Activated naive CD4-positive, alpha-beta T cell treated with anti-CD3 and anti-CD28 coated beads for 36 hours (primary cell): ENCODE measurements at places on chromosomes 7 and 10. TPM values are rescaled to one million over a fixed set of nuclear protein-coding genes. Genes with fewer than 3 reads are reported as not detected.

DNA sequence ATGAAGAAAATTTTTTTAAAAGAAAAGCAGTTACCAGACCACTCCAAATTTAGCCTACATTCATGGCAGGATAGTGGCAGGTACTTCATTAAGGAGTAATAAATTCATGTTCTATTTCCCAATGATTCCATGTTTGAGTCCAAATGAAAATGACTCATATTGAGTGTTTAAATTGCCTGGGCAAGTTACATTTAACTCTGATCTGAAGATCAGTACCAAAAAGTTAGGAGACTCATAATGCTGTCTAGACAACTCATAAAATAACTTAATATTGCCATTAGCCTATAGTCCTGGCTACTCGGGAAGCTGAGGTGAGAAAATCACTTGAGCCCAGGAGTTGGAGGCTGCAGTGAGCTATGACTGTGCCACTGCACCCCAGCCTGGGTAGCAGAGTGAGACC is 13.0 kb downstream of the BRAF start:
- H3K27ac ChIP-seq = no peak overlapping the region
- no peak for DNase-seq
- peaks cover 5% of the 10 kb centered on the region for H3K36me3 ChIP-seq
- no peaks in the 10 kb centered on the region for H3K27me3 ChIP-seq

DNA sequence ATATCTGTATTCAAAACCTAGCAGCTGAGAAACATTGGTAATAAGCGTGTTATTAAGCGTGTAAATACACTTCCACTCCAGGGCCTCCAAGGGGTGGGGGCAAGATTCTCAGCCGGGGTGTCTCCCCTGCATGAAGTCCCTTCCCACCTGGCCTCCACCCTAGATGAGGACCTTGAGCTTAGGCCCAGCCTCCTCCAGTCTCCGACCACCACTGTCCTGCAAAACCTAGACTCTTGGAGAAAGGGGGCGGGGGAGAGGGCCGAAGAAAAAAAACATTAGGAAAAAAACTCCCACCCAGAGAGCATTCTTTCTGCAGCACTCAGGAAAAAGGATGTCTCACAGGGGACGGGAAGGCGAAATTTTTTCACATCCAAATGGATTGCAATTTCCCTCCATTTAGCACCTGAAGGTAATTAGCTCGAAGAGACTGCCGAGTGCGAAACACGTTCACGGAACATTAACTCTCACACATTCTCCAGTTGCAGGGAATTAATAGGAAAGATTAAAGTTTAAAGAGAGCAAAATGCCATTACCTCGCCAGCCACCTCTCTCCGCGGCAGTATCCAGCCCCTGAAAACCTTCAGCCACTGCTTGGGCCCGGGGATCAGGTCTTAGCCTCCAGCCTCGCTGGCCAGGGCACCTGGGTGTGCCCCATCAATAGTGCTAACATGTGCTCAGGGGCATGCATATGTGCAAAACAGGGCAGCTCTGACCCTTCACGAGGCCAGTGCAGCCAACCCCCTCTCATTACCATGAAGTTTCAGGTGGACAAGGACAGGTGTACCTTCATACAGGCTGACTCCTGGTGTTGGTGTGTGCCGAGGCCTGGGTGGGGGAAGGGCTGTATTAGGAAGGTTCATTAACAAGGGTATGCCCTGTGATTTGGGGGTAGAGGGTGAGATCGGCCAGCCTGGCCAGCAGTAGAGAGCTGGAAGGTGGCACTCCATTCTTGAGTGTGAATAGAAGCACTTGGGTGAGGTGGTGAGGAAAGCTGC is 77.2 kb downstream of the HIF1AN start:
- H3K27me3 ChIP-seq = peaks cover 36% of the 10 kb centered on the region
- no peak overlapping the region for H3K4me3 ChIP-seq
- H3K4me1 ChIP-seq = no peaks in the 10 kb centered on the region
- no peak overlapping the region for H3K27ac ChIP-seq
- no peaks in the 10 kb centered on the region for H3K36me3 ChIP-seq
- no peak for DNase-seq

DNA sequence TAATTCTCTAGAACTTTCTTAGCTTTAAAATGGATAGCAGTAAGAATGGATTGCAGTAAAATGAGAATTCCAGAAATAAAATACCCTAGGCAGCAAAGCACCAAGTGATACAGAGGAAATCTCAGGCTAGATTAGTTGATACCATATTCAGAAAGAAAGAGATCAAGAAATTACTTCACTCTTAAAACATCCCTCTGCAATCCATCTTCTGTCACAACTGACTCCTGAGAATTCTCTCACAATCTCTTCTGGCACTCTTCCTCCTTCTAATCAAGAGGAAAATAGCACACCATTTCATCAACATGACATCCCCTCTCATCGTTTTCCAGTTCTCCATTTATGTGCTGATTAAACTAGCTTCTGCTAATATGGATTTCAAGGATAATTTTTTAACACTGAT is 42.2 kb upstream of the LAMB1 start:
- H3K27ac ChIP-seq = no peak overlapping the region
- peaks cover 2% of the 10 kb centered on the region for H3K27me3 ChIP-seq
- no peak for DNase-seq
- H3K4me1 ChIP-seq = peaks cover 2% of the 10 kb centered on the region

DNA sequence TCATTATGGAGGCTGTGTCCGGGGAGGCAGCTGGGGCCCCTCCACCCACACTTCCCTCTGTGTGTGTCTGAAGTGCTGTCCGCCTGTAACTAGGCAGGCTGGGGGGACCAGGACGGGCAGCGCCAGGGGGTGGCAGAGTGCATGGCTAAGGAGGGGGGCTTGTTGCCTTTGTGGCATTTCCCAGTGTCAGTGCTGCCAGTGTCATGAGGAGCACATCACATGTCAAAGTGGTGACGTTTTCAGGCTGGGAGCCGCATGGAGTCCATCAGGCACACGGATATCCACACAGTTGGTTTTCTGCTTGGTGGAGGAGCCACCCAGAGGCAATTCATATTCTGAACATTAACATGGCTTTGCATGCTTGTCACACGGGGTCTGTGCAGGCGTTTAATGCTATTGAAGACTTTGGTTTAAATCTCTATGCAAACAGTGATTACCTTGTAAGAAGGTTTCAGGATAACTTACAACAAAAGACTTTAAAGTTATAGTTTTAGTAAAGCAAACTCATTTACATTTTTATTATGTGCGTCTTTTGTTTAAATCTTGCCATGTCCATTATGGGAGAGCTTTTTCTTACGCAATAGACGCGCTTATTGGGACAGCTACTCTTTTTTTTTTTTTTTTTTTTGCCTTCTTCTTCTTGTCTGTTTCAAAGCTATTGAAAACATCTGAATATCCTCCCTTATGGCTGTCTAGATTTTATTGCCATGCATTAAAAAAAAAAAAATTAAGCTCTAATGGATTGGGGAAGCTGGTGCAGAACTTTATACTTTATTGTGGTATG is 52.9 kb downstream of the C10orf67 start:
- DNase-seq = no peak
- peaks cover 14% of the 10 kb centered on the region for H3K27me3 ChIP-seq

DNA sequence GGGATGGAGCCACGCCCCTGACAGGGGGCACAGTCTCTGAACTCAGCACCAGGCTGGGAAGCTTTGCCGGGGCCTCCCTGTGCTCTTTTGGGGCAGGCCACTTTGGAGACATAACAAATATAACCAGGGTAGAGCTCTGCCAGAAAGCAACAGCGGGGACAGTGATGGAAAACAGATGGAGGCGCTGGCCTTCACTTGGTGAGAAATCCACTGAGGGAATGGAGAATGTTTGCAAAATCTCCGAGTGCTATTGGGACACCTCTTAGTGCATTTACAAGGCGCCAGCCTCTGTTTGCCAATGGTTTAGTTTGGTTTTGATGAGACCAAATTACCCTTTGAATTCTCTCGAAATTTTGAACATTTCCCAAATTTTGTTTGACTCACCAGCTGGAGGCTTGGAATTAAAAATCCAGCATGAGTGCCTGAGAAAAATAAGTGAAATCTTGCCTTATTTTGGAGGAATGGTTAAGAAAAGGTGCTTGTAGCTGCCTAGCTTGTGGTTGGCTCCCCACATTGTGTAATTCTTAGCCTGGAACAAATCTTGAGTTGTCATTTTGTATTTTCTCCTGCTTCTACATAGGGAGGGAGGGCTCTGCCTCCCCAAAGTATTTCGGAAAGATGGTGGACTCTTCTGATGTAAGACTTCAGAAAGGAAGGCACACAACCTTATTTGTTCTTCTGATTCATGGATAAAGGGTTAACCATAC is 980.5 kb downstream of the LRMDA start:
- no peak overlapping the region for H3K4me3 ChIP-seq
- H3K27me3 ChIP-seq = no peaks in the 10 kb centered on the region
- no peak for DNase-seq
- H3K36me3 ChIP-seq = no peaks in the 10 kb centered on the region
- no peaks in the 10 kb centered on the region for H3K4me1 ChIP-seq

GRCh38 chr7:120774481-120774880 is 83.5 kb downstream of the TSPAN12 start:
- no peak overlapping the region for H3K4me3 ChIP-seq
- no peaks in the 10 kb centered on the region for H3K36me3 ChIP-seq
- no peak overlapping the region for H3K27ac ChIP-seq

- DNase-seq = no peak
- H3K4me3 ChIP-seq = no peak overlapping the region
- H3K4me1 ChIP-seq = no peaks in the 10 kb centered on the region
These were observed 55.7 kb upstream of the PTER start for GRCh38 chr10:16381083-16381482.

DNA sequence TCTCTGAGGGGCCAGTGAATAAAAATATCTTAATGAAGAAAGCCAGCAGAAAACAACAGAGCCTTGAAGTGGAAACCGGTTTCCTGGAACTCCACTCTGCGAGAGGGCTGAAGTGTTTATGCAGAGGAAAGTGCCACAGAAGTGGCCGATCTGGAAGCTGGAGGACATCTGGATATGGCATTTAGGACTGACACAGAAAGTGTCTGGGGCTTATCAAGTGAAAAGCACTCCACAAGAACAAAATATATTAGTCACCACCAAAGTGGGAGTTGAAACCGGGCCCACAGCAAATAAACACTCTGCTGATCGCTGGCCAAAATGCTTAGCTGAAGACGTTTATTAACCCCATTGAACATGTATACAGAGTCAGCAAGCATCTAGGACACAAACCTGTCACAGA is 7.8 kb downstream of the NOD1 start:
- no peaks in the 10 kb centered on the region for H3K27me3 ChIP-seq
- no peak for DNase-seq
- peaks cover 3% of the 10 kb centered on the region for H3K36me3 ChIP-seq
- H3K4me3 ChIP-seq = no peak overlapping the region
- H3K4me1 ChIP-seq = peaks cover 58% of the 10 kb centered on the region

DNA sequence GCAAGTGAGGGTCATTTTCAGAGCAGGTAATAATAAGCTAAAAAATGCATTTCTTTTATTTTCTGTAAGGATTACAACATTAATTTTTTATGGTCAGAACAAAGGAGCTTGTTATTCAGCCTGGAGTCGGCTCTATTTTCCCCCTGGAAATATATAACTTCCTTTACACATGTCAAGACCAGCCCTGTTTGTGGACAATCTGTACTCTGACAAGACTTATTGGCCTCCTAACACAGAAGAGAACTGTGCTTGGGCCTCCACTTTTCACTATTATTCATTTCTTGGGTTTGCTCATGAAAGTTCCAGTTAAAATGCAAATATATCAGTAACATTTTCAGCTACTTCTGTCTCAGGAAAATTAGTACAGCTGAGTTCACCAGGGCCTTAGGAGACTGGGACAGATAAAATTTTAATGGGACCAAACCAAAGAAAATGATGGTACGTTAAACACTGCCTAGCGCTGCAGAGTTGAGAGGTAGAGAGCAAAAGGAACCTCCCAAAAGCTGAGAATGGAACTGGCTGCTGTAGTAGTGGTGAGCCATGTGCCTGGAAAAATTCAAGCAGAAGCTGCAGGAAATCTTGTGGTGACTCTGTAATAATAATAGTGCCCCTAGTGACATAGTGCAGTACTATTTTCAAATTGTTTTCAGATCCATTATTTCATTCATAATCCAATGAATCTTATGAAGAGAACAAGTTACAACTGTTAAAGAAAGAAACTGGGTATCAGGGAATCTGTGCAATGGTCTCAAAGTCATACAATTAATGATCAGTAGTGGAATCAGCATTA is 227.2 kb upstream of the KIAA1217 start:
- no peak overlapping the region for H3K4me3 ChIP-seq
- no peaks in the 10 kb centered on the region for H3K4me1 ChIP-seq
- no peak overlapping the region for H3K27ac ChIP-seq
- DNase-seq = no peak
- H3K36me3 ChIP-seq = no peaks in the 10 kb centered on the region
- no peaks in the 10 kb centered on the region for H3K27me3 ChIP-seq

DNA sequence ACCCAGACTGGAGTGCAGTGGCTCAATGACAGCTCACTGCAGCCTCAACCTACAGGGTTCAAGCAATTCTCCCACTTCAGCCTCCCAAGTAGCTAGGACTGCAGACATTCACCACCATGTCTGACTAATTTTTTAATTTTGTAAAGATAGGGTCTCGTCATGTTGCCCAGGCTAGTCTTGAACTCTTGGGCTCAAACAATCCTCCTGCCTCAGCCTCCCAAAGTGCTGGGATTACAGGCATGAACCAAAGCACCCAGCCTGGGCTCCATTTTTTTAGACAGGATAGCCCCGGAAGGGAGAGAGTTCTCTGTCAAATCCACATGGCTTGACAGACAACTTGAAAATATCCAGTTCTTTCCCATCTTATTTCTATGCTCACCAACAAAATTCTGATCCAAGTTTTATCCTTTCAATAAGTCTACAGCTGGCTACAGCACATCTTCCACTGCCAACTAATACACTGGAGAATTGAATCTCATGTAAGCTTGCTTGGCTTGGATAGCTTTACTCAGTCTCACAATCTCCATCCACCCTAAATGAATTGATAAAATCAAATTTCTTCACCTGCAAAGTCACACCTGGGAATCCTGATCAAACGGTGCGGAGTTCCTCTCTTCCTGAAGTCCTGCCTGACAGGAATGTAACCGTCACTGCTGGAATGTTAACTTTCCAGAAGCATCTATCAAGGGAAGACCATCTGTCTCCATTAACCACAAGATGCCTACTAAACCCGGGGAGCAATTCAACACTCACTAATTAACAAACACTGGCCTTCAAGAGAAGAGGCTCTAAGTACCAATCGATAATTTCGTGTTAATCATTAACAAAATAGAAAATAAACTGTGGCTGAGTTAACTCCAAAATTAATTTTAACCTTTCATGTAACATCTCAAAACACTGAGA is 239.7 kb upstream of the MKLN1 start:
- H3K4me3 ChIP-seq = no peak overlapping the region
- H3K4me1 ChIP-seq = peaks cover 67% of the 10 kb centered on the region
- no peaks in the 10 kb centered on the region for H3K27me3 ChIP-seq
- H3K27ac ChIP-seq = no peak overlapping the region
- peaks cover 33% of the 10 kb centered on the region for H3K36me3 ChIP-seq

Gene ELAPOR2
- 3.9 TPM for total RNA-seq

Gene PNPLA8
- total RNA-seq = 18.9 TPM

Gene PTCD1
- total RNA-seq = 5.1 TPM

Gene DPYSL4
- total RNA-seq = 14.1 TPM

Gene PIK3AP1
- total RNA-seq = 1.7 TPM

Gene ZNF503
- total RNA-seq = 0.21 TPM

Gene C10orf143
- 3.3 TPM for total RNA-seq

Gene KCNH2
- 0.19 TPM for total RNA-seq
